Cardiac muscle cell (in vitro differentiated cells and primary cell): ENCODE measurements at places on chromosomes 13 and 19.

GRCh38 chr13:33212396-33212795 is 73.2 kb downstream of the STARD13 start:
- H3K4me3 ChIP-seq = no peak overlapping the region
- H3K36me3 ChIP-seq = no peaks in the 10 kb centered on the region
- H3K27me3 ChIP-seq = no peaks in the 10 kb centered on the region
- H3K27ac ChIP-seq = no peak overlapping the region
- H3K4me1 ChIP-seq = peaks cover 34% of the 10 kb centered on the region
- no peak for DNase-seq

- no peaks in the 10 kb centered on the region for H3K27me3 ChIP-seq
- H3K4me3 ChIP-seq = peak overlapping the region; percentile 73
- peaks cover 4% of the 10 kb centered on the region for H3K4me1 ChIP-seq
Measured at GRCh38 chr19:52896431-52897137, 851 bp downstream of the ZNF320 start.

- H3K27ac ChIP-seq = no peak overlapping the region
- H3K4me3 ChIP-seq = no peak overlapping the region
- DNase-seq = no peak
- H3K27me3 ChIP-seq = no peaks in the 10 kb centered on the region
Measured at GRCh38 chr19:14343286-14343685, 38.0 kb upstream of the ADGRE5 start.

DNA sequence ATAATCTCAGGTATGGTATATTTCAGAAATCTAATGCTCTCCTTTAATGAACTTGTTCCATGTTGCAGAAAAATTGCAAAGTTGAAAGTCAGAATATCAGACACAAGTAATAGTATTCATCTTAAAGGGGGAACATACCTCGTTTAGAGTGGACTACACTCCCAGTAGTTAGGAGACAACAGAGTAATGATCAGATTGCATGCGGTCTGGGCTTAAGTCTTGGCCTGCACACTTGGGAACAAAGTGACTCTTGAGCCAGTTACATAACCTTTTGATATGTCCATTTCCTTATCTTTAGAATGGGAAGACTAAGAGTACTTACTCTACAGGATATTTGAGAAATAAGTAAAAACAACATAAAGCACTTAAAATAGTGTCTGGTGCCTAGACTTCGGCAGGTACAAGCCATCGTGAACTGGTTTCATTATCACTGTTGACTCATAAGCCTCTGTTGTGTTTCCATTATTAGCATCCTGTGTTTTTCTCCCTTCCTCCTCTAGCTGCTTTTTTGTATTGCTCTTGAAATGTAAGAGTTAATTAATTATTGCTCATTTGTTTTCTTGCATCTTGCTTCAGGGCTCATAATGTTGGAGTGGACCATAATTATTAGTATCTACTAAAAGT is 53.0 kb downstream of the DPY19L3 start:
- peaks cover 7% of the 10 kb centered on the region for H3K4me1 ChIP-seq
- H3K27ac ChIP-seq = peak overlapping the region; percentile 7
- no peak overlapping the region for H3K4me3 ChIP-seq
- no peaks in the 10 kb centered on the region for H3K27me3 ChIP-seq
- peaks cover 33% of the 10 kb centered on the region for H3K36me3 ChIP-seq
- peak; percentile 20 for DNase-seq

- no peaks in the 10 kb centered on the region for H3K4me1 ChIP-seq
- no peak for DNase-seq
- H3K4me3 ChIP-seq = no peak overlapping the region
Measured at GRCh38 chr13:101512650-101513049, 60.2 kb downstream of the ITGBL1 start.

GRCh38 chr19:42540071-42540553 is 11.8 kb upstream of the CEACAM1 start:
- no peaks in the 10 kb centered on the region for H3K36me3 ChIP-seq
- no peak for DNase-seq
- H3K27ac ChIP-seq = no peak overlapping the region
- no peak overlapping the region for H3K4me3 ChIP-seq
- H3K27me3 ChIP-seq = no peaks in the 10 kb centered on the region
- H3K4me1 ChIP-seq = no peaks in the 10 kb centered on the region

GRCh38 chr19:39341129-39341718 is 997 bp upstream of the SAMD4B start:
- peak overlapping the region; percentile 84 for H3K4me3 ChIP-seq
- H3K4me1 ChIP-seq = peaks cover 6% of the 10 kb centered on the region
- peak overlapping the region; percentile 80 for H3K27ac ChIP-seq
- no peaks in the 10 kb centered on the region for H3K36me3 ChIP-seq
- no peaks in the 10 kb centered on the region for H3K27me3 ChIP-seq

GRCh38 chr19:40257096-40257517 is 28.0 kb downstream of the AKT2 start:
- no peak overlapping the region for H3K27ac ChIP-seq
- no peaks in the 10 kb centered on the region for H3K27me3 ChIP-seq
- H3K4me3 ChIP-seq = no peak overlapping the region
- H3K36me3 ChIP-seq = peaks cover 9% of the 10 kb centered on the region
- no peaks in the 10 kb centered on the region for H3K4me1 ChIP-seq
- DNase-seq = no peak

DNA sequence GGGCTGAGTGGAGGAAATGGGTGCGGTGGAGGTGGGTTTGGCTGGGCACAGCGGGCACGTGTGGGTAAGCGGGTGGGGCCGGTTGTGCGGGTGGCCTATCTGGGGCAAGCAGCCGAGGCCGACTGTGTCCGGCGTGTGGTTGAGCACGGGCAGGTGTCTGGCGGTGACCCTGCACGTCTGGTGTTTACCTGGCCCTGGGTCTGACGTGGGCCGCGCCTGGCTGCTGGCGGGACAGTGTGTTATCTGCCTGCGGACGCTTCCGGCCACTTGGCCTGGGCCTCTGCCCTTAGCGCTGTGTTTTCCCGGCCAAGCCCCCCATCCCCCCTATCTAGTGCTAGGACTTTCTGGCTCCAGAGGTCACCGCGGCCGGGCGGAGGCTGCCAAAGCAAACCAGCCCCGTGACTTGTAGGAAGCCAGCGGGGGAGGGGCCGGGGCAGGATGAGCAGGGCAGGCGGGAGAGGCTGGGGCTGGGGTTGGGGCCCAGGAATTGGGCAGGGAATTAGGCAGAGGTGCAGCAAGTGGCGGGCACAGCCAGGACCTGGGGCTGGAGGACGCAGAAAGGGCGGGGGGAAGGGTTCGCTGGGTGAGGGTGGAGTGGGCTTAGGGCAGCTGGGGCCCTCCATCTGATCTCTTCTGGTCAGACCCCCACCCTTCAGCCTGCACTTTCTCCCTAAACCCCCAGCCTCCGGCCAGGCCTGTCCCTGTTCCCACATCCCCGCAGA is 534 bp upstream of the HPN start:
- peaks cover 20% of the 10 kb centered on the region for H3K4me1 ChIP-seq
- DNase-seq = peak; percentile 78
- H3K27me3 ChIP-seq = no peaks in the 10 kb centered on the region
- H3K36me3 ChIP-seq = no peaks in the 10 kb centered on the region
- H3K4me3 ChIP-seq = peak overlapping the region; percentile 0
- peak overlapping the region; percentile 60 for H3K27ac ChIP-seq

GRCh38 chr19:7933828-7934725 is 8.1 kb upstream of the CTXN1 start:
- H3K36me3 ChIP-seq = peaks cover 52% of the 10 kb centered on the region
- no peak overlapping the region for H3K4me3 ChIP-seq
- H3K4me1 ChIP-seq = no peaks in the 10 kb centered on the region
- H3K27ac ChIP-seq = no peak overlapping the region
- H3K27me3 ChIP-seq = no peaks in the 10 kb centered on the region

DNA sequence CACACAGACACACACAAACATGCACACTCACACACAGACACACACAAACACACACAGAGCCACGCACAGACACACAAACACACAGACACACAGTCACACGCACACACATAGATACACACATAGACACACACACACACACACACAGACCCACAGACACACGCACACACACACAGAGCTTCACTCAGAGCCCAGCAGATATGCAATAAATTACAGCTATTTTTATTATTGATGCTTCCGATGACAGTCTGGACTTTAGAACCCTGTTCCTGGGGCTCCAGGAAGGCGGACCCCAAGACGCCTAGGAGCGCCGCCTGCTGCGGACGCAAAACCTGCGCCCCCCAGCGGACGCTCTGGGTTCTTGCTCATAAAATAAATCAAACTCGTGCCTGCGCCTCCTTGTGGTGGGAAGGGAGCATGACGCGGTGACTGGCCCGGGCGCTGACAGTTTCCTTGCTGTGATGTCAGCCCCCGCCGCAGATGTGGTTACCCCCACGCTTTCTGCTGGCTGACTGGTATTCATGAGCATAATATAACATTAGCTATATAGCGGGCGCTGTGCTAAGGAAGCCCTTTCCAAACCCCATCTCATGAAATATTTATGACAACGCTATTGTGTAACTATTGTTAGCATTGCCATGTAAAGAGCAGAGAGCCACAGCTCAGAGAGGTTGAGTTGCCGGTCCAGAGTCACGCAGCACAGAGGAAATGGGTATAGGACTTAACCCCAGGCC is 64.4 kb upstream of the TM9SF2 start:
- no peaks in the 10 kb centered on the region for H3K36me3 ChIP-seq
- peaks cover 6% of the 10 kb centered on the region for H3K4me1 ChIP-seq
- peak; percentile 91 for DNase-seq
- H3K27ac ChIP-seq = no peak overlapping the region
- no peak overlapping the region for H3K4me3 ChIP-seq

DNA sequence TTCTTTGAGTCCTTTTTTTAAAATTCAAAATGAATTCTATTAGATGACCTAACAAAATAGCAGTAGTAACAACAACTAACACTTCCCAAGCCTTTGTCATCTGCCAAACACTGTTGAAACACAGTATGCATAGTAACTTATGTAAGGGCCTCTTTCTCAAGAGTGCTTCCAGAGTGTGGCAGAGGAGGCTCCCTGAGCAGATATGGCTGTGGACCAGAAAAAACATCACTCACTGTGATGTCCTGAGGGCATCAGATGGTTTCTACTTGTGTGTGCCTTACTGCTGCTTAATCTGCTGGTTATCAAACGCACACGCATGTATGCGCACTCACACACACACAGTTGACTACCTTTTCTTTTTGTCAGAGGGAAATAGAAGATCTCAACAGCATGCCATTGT is 110.8 kb downstream of the DLEU7 start:
- no peak for DNase-seq
- H3K4me1 ChIP-seq = no peaks in the 10 kb centered on the region
- H3K4me3 ChIP-seq = no peak overlapping the region
- no peaks in the 10 kb centered on the region for H3K36me3 ChIP-seq
- H3K27ac ChIP-seq = no peak overlapping the region
- H3K27me3 ChIP-seq = no peaks in the 10 kb centered on the region

DNA sequence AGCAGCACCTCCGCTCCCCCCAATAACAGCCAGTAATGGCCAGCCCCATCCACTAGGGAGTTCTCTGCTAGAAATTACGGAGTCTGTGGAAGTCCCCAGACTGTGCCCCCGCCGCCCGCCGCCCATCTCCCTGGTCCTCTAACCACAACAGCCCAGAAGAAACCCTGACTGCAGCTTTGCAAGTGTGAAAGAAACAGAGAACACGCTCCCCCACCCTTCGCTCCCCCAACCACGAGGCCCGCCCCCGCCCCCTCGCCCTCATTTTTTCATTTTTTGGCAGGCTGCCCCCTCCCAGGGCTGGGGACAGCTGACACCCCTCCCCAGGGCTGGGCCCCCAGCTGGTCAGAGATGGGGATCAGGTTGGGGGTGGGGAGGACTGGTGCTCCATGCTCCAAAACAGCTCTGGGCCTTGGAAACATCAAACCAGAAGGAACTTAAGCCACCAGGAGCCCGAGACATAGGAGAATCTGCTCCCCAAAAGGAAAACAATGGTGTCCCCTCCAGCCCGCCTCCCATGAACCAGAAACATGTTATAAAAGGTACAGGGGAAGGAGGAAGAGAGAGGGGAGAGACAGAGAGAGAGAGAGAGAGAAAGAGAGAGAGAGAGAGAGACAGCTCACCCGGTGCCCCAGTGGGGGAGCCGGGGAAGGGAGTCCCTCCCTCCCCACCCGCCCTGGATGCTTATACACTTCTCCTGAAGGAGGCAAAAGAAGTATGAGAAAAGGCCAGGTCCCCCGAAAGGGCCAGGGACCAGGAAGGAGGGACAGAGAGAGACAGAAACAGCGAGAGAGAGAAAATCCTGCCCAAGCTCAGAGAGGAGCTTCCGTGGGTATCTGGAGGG is 29.8 kb upstream of the ASF1B start:
- DNase-seq = no peak
- H3K36me3 ChIP-seq = peaks cover 11% of the 10 kb centered on the region

- no peaks in the 10 kb centered on the region for H3K36me3 ChIP-seq
- H3K4me3 ChIP-seq = no peak overlapping the region
- no peak for DNase-seq
Measured at GRCh38 chr19:29489172-29489951, 36.4 kb upstream of the VSTM2B start.

GRCh38 chr19:55179606-55180484 is at the start of gene SYT5:
SYT5 (minus strand) TSS chr19:55180289; CDS start chr19:55179041, 1,248 bp downstream.
- no peaks in the 10 kb centered on the region for H3K4me1 ChIP-seq
- DNase-seq = peak; percentile 71
- H3K4me3 ChIP-seq = peak within 1 kb of the TSS; percentile 20
- no peak within 1 kb of the TSS for H3K27ac ChIP-seq
- peaks cover 83% of the 10 kb centered on the region for H3K27me3 ChIP-seq

GRCh38 chr13:66074018-66074615 is 1156.0 kb downstream of the PCDH9 start:
- no peaks in the 10 kb centered on the region for H3K4me1 ChIP-seq
- H3K4me3 ChIP-seq = no peak overlapping the region
- H3K27ac ChIP-seq = no peak overlapping the region
- no peaks in the 10 kb centered on the region for H3K36me3 ChIP-seq

- no peaks in the 10 kb centered on the region for H3K36me3 ChIP-seq
- no peaks in the 10 kb centered on the region for H3K4me1 ChIP-seq
- H3K27me3 ChIP-seq = no peaks in the 10 kb centered on the region
- no peak overlapping the region for H3K27ac ChIP-seq
- no peak for DNase-seq
Measured at GRCh38 chr19:39112338-39112890, 13.2 kb upstream of the PAK4 start.

DNA sequence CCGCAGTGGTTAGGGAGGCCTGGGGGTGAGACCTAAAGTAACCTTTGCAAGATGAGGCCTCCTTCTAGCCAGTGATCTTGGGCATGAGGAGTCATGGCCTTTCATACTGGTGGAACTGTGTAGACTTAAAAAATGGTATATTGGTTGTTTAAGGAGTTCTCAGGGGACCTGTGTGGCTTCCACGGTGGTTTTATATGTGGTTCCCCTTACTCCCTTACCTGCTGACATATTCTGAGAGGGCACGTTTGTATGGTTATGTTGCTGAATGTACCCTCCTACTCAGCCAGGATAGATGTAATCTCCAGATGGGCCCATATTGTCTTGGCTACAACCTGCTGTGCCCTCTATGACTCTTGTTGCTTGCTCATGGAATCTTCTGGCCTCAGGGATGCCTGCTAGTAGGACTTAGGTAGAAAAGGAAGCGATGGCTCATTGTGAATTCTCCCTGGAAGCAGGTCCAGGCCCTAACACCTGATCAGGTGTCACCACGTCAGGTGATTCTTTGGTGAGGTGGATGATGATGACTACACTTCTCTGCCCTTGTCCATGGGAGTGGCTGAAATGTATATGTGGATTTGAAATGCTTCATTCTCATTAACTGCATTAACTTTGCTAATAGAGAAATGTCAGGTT is 1.8 kb downstream of the ZNF460 start:
- no peak overlapping the region for H3K27ac ChIP-seq
- DNase-seq = no peak
- H3K27me3 ChIP-seq = no peaks in the 10 kb centered on the region
- peak overlapping the region; percentile 98 for H3K4me3 ChIP-seq
